ENCODE measurements at places on chromosomes 7 and 10.

GRCh38 chr10:103818765-103819374, 36.5 kb downstream of the SH3PXD2A start:
- DNase-seq, result no peak

GRCh38 chr10:88216976-88217375, 353.6 kb downstream of the PTEN start:
- no peak for DNase-seq

DNA sequence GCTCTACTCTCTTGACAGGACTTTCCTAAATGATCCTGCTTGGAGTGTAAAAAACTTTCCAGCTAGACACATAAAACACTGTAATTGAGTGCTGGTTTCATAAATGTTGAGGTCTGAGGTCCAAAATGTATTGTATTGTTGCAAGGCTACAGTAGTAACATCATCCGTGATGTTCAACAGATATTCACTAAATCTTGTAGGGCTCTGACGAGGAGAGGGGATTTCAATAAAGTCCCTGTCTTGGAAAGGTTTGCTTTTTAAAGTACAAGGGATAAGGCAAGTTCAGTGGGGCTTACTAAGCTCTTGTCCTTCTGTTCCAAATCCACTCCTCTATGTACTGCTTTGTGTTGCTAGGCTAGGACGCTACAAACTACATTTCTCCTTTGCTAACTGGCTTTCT, 48.9 kb downstream of the FHIP2A start:
- no peak for DNase-seq

DNA sequence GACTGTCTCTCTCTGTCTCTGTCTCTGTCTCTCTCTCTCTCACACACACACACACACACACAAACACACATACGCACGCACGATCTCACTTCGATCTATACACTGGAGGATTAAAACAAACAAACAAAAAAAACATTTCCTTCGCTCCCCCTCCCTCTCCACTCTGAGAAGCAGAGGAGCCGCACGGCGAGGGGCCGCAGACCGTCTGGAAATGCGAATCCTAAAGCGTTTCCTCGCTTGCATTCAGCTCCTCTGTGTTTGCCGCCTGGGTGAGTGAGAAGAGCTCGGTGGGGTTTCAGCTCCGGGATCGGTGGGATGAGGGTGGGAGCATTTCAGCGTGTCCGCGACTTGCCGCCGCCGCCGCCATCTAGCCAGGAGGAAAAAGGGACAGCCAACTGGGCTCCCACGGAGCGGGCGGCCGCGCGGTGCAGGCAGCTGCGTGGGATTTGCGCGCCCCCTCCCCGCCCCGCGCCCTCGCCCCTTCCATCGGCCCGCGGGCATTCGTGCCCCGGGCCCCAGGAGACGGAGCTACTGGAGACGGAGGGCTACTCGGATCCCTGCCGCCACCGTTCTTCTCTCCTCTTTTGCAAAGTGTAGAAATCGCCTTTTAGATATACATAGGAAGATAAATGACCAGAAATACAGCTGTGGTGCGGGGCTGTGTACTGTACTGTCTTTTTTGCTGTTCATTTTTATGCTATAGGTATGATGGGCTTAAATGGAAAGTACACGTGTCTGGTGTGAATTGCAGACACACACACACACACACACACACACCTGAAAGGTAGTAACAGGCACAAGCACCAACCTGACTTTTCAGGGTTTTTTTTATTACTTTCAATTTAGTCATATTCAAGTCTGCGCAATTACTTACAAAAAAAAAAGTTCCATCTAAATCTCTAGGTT, 581 bp downstream of the PTPRZ1 start:
- DNase-seq, result no peak

DNA sequence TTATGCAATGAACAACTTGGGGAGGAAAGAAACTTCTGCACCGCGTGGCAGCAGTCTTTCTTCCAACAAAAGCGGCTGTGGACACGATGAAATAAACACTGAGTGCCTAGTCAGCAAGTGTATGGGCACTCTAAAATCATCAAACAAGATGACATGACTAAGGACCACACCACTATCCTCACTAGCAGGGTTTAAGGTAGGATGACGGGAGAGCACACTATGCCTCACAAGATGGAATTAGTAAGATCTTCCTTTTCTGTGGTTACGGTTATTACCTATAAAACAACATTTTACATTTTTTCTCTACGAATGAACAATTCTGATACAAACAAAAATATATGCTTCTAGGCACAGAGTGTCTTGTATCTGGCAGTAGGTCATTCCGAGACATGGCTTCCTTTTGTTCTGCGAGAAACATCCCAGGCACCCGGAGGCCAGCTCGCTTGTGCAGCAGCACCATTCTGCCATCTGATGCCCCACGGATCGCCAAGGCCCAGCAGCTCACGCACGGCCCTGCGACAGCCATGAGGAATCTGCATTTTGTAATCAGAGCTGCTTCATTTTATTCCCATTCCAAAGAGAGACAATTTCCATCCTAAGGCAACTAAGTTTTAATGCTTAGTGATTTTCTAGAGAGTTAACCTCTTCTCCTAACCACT, 54.1 kb upstream of the NCAPG2 start:
- DNase-seq, result no peak

- no peak for DNase-seq
These were observed 42.3 kb downstream of the RELN start for GRCh38 chr7:103947026-103947655.

GRCh38 chr7:47581804-47582763, at the start of gene TNS3:
TNS3 (minus strand) TSS chr7:47582111; CDS start chr7:47439636, 142,475 bp downstream.
- no peak for DNase-seq

- DNase-seq, result no peak
These were observed 2.2 kb upstream of the CAMK2G start for GRCh38 chr10:73876566-73876965.

DNA sequence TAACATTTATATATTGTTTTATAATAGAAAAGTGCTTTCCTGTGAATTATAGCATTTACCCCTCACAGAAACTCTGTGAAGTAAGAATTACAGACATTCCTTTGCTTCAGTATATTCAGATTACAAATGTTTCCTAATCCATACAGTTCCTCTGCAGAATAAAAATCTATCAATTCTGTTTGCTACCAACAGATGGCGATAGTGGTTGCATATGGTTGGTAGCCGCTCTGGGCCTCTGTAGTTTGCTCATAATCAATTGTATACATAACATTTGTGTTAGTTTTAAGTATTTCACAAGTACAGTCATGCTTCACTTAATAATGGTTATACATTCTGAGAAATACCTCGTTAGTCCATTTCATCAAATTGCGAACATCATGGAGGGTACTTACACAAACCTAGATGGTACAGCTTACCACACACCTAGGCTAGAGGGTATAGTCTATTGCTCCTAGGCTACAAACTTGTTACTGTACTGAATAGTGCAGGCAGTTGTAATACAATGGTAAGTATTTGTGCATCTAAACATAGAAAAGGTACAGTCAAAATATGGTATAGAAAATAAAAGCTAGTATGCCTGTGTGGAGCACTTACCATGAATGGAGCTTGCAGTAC, 94.4 kb upstream of the STEAP4 start:
- no peak for DNase-seq

DNA sequence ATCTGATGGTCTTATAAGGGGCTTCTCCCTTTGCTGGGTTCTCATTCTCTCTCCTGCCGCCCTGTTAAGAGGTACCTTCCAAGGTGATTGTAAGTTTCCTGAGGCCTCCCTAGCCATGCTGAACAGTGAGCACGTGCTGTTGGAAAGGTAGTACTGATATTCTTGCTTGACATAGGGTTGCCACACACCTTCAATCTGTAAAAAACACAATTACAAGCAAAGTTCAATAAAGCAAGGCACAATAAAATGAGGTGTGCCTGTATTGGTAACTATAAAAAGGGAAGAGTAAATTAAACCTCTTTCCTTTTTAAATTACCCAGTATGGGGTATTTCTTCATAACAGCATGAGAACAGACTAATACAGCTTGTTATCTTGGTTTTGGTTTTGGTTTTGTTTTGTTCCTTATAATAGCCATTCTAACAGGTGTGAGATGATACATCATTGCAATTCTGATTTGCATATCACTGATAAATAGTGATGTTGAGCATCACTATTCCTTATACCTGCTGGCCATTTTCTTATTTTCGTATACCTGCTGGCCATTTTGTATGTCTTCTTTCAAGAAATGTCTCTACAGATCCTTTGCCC, 164.9 kb upstream of the TRIM24 start:
- DNase-seq, result no peak

DNA sequence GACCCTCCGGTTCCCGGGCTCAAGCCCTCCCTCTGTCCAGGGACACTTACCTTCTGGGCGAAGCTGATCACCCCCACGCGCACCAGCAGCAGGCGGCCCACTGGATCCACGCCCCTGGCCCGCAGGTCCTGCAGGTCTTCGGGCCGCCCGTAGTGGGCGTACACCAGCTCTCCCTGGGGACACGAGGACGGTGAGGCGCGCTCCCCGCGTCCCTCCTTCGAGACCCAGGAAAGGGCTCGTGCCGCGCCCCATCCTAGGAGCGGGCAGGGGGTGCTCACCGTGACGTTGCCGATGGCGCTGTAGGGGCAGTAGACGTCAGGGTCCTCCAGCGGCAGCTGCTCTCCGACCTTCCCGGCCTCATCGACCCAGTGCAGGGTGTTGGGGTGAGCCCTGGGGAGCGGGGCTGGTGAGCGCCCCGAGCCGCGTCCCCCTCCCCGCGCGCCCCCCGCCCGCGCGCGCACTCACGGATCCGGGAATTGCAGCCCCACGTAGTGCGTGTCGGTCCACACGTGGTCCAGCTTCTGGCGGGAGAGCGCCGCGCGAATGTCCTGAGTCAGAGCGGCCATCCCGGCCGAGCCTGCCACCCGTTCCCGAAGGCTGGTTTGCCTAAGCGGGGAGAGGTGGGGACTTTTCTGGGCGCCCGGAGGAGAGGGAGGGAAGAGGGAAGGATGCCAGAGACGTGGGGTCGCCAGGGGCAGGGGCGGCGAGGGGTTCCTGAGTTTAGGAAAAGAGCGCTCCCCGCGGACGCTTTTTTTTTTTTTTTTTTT, 8.2 kb downstream of the TFR2 start:
- no peak for DNase-seq
